ENCODE measurements at places on chromosomes 3 and 15. TPM values are rescaled to one million over a fixed set of nuclear protein-coding genes. Genes with fewer than 3 reads are reported as not detected.

Gene IGSF11
- polyA plus RNA-seq, result 5.0 TPM

GRCh38 chr3:141578202-141578973 lies 91.6 kb downstream of the RASA2 start:
- DNase-seq, result no peak

Gene WDR93
- polyA plus RNA-seq, result 3.0 TPM

DNA sequence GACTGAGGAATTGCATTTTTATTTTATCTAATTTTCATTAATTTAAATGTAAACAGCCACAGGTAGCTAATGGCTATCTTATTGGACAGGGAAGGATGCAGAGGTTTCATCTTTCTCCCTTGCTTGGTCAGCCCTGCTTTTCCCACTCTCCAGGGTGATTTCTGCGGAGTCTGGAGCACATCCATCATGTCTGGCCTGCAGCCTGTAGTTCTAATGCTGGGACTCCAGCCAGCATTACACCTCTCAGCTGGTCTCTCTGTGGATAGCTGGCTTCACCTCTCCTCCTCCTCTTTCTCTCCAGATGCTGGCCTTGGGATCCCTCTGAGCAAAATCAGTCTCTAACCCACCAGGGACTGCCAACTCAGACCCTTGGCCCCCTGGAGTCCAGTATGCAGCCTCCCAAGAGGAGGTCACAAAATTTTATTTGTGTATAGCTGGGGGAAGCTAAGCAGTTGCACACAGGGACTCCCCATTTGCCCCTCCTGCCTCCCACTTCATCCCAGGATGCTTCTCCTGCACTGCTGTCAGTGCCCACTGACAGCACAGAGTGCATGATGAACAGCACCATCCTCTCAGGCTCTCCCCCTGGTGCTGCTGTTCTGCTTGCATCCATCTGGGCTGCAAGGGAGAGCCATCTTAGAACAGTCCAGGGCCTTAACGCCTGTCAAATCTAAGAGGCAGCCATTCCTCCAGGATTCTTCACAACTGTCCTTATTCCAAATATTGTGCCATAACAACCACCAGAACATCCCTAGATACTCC lies 1.7 kb downstream of the BFSP2 start:
- DNase-seq, result no peak

DNA sequence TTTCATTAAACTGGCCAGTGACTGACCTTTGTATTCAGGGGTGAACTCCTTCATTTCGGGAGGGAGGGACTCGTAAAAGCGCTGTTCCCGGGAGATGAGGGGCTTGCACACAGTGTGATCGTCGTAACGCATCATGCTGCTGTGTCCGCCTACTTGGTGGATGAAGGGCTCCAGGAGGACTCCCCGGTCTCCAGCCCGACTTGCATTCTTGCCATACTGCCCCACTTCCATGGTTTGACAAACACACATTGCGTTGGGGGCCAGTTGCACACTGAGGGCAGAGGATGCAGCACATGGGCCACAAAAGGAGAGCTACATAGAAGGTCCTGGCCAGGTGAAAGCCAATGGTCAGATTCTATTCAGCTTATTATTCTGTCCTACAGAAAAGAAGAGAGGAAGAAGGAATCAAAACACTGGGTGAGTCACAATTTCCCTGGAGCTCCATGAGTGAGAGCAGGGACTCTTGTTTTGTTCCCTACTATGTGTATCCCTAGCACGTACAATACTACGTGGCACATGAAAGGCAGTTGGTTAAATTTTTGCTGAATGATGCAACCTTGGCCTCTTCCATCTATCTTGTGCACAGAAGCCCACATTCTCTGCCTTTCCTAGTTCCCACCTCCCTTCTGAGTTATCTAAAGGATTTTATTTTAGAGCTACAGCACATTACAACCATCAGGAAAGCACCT lies 24.2 kb upstream of the GMPPB start:
- DNase-seq, result no peak
